COR-L47 (cell line): ENCODE measurements at places on chromosomes 5 and 9.
A peak's percentile ranks its signal among the peaks of the same experiment; 100 is the strongest.

- no peak for DNase-seq
Observed at GRCh38 chr9:83651558-83651957, 28.6 kb downstream of the IDNK start.

DNA sequence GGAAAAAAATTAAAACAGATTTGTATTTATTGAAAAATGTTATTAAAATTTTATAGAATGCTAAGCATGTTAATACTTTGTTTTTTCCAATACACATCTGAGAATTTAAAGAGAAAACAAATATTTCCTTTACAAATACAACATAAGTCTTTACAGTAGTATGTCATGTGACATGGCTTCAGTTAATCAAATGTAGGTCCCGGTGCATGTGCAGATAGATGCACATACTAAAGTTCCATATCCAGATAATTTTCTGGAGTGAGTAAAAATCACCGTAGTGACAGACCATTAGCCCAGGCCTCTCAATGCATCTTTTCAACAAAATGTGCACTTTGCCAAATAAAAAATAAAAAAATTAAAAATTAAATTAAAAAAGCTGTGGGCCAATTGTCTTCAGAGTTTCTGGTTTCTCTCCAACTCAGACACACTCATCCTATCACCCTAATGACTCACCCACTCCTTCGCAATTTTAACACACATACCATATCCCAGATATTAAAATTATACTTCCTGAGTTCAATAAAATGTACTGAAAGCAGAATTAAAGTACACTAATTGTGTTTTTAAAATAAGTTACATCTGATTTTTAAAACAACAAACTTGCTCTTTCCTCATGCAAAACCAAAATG is 508.1 kb downstream of the NR2F1-AS1 start:
- DNase-seq = no peak

- DNase-seq = no peak
Observed at GRCh38 chr9:90393365-90394152, 249.1 kb downstream of the DIRAS2 start.

DNA sequence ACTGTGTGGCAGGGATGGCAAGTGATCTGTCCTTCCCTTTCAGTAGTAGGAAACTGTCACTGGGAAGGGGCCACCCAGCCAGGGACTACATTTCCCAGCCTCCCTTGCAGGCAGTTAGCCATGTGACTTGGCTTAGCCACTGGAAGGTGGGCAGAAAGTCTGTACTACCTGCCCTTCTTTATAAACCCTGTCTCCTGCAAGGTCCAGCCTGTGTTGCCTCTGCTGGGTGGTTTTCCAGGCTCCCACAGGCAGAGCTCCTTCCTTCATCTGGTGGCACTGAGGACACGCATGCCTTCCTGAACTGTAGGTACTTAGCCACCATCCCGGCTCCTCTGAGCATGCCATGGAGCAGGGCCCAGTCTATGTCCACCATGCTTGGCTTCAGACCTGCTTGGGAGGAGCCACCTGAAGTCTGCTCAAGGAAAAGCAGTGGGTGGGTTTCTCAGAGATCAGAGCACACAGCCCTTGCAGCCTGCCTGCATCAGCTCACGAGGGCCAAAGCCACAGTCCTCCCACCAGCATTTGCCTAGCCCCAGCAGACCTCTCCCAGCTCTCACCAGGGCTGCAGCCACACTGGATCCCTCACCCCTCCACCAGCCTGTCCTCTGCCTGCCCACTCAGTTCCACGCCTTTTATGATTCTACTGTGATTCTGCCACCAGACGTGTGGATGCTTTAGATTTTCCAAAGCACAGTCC is 16.7 kb upstream of the SLC25A51 start:
- no peak for DNase-seq

DNA sequence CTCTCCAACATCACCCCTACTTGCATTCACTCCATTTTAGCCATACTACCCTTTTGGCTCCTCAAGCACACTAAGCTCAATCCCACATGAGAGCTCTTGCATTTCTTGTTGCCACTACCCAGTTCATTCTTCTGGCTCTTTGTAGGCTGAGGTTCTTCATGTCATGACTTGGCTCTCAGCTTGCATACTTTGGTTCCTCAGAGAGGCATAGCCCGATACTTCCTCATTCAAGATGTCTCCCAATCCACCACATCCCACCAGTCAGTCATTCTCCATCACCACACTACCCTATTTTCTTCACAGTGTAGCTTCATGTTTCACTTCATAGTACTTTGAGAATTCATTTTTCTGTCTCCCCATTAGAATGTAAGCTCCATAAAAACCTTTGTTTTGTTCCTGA is 116.7 kb downstream of the NR6A1 start:
- DNase-seq = no peak

- no peak for DNase-seq
Observed at GRCh38 chr5:96794757-96795156, 13.0 kb downstream of the ERAP1 start.

DNA sequence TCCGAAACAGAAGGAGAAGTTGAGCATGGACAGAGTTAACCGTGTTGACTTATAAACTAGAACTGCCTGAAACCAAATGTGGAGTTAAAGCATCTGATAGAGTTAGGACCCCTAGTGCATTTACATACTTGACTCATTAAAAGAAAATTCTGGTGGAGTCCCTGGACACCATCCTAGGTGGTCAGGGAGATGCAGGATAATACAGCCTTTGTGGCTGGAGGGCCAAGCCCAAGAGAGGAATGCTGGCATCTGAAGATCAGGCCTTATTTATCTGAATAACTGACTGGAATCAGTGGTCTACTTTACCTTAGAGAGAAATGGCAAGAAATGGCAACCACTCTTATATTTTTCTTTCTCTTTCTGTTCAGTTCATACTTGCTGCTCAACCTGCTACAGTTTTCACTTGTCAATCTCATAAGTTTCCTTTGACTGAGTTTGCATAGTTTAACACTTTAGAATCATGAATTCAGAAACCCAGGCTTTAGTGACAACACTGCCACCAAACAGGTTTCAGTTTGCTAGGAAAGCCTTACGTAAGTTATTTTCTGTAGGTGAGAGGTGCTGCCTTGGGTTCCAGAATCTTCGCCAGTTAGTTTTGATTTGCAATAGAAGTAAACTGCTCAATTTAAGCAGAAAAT is 10.2 kb downstream of the CMYA5 start:
- no peak for DNase-seq

- DNase-seq = peak; percentile 35
Observed at GRCh38 chr5:147835386-147835798, 3.9 kb upstream of the SPINK1 start.

GRCh38 chr9:101737705-101738565 is 512 bp downstream of the GRIN3A start:
- DNase-seq = peak; percentile 58

- no peak for DNase-seq
Observed at GRCh38 chr9:34988218-34989002, 1.1 kb upstream of the DNAJB5 start.

GRCh38 chr5:154349626-154350264 is 96.1 kb upstream of the SAP30L start:
- no peak for DNase-seq

GRCh38 chr5:52743012-52743411 is 44.7 kb upstream of the ITGA1 start:
- no peak for DNase-seq

DNA sequence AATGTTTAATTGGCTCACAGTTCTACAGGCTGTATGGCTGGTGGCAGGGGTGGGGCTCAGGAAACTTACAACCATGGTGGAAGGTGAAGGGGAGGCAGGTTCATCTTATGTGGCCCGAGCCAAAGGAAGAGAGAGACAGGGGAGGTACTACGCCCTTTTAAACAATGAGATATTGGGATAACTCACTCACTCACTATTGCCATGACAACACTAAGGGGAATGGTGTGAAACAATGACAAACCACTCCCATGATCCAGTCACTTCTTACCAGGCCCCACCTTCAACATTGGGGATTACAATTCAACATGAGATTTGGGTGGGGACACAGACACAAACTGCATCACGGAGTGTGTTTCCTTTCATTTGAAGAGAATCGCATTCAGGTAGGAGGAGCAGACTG is 220.9 kb downstream of the GADD45G start:
- DNase-seq = no peak

- DNase-seq = no peak
Observed at GRCh38 chr9:23587433-23587832, 238.6 kb downstream of the ELAVL2 start.

GRCh38 chr9:137960496-137960895 is 82.9 kb downstream of the CACNA1B start:
- no peak for DNase-seq

GRCh38 chr5:61613679-61614078 is 281.6 kb downstream of the ZSWIM6 start:
- DNase-seq = no peak

- DNase-seq = no peak
Observed at GRCh38 chr5:154820383-154820782, 30.0 kb downstream of the FAXDC2 start.

DNA sequence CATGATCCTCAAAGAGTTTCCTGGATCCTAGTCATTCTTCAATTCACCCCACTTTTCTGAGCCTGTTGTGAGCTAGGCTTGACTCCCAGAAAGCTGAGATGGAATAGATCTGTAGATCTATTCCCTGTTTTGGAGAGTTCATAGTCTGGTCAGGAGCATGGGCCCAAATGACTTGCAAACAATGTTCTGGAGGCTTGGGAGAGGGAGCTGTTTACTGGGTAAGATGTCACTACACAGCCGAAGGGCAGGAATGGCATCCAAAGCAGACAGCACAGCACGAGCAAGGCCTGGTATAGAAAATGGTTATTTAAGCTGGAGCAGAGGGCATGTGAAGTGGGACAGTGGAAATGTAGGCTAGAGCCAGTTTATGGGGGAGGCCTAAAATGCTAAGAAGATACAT is 152.5 kb upstream of the ALDH1B1 start:
- DNase-seq = no peak

GRCh38 chr5:43702293-43702692 is 99.3 kb downstream of the NNT start:
- no peak for DNase-seq

DNA sequence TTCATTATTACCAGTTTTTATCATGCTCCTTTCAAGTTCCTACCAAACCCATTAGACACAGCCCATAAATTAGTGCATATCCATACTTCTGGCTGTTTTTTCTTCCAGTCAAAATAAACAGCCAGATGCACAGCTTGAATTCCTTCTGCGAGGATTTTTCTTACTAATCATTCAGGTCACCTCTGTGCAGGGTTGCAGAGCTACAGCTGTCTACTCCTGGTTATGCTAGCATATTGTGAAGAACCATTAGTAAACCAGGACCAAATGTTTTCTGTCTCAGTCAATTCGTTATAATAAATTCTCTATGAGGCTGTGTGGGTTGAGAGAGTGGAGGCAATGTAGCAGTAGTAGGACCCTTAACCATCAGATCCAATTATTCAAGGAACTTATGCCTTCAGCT is 8.1 kb upstream of the MINAR2 start:
- no peak for DNase-seq

DNA sequence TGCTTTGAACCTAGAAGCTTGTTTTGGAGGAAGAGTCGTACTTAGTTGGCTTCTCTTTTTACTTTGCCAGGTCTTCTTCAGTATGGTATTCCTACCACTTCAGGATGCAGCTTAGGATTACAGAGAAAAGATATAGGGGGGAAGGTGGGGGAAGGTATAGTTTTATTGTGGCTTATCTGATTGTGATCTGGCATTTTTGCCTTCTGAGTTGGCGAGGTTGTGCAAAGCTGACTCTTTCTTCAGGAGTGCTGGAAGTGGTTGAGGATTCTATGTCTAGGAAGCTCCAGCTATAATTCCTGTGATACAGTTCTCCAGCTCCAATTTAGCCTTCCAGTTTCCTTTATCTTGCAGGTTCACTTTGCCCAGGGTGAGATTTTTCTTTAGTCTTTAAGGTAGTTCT is 7.0 kb downstream of the CDC42SE2 start:
- no peak for DNase-seq

GRCh38 chr5:136423944-136424606 is 58.7 kb upstream of the TRPC7 start:
- no peak for DNase-seq

DNA sequence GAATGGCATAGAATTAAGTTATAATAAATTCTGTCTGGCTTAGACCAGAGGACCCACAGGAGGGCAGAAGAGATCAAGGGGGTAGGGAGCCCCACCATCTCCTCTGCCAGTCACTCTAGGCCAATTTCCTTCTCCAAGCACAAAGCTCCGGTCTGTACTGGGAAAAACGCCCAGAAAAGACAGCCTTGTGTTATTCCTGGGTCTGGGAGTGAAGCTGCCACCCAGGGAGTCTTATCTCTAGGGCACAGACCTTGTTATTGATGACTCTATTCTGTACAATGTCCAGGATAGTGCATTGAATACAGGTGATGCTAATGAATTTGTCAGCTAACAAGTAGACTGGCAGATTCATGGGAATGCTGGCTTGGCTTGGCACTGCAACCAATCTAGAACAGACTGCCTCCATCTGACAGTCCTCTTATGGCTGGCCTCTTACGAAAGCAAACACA is 60.7 kb downstream of the MED27 start:
- DNase-seq = no peak

DNA sequence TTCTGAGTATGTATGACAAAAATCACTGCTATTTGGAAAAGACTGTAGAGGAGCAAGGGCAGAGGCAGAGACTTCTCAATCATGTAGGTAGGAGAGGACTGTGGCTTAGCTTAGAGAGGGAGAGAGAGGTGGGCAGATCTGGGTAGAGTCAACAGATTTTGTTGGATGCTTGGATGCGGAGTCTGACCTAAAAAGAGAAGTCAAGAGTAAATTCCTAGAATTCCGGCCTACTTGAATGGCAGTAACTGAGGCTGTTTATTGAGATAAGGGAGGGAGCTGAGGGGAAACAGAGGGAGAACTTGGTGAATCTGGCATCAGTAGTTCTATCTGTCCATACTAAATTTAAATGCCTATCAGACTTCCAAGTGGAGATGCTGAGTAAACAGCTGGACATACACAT is 2.4 kb downstream of the TICAM2 start:
- no peak for DNase-seq
